WTC11 (cell line): ENCODE measurements at places on chromosomes 1 and 21. TPM values are rescaled to one million over a fixed set of nuclear protein-coding genes. Genes with fewer than 3 reads are reported as not detected.

Gene CBR3
- 4.2 to 12.9 TPM (median 5.2 TPM) in 3 replicates for total RNA-seq

Gene FOXO6
- total RNA-seq: 5.4 to 7.4 TPM (median 7.0 TPM) in 3 replicates

DNA sequence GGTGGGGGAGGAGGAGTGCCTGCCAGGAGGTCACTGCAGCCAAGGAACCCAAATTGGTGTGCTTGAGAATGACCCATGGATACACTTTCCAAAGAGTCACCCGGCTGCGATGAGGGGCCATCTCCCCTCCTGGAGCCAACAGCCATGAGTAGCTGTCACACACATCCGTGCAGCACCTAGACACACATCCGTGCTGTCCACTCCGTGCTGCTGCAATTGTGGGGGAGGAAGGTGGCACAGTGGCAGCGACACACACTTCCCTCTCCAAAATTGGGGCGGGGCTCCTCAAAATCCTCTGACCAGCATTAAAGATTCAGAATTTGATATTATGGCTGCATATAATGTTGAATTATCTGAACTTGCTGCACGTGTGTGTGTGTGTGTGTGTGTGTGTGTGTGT is 15.8 kb downstream of the TP73 start:
- DNase-seq: peak; percentile 4

DNA sequence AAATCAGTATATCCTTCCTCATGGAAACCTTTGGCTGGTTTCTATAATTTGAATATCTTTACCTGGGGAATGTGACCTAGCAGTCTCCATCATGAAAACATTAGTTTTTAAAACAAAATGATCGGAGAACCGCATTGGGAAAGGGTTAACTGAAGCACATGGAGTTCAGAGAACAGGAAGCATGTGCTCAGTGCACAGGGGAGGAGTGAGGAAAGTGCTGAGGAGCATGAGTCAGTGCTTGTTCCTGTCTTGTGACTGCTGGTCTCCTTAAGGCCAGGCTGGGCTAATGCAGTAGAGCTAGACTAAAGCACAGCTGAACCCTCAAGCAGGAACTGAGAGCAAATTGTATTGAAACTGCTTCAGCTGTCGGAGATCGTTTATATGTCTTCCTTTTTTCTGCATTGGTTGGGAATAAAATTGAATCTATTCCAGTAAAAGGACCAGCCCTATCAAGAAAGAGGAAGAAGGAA is 5.8 kb downstream of the IFI16 start:
- DNase-seq: no peak

- DNase-seq: no peak
Observed at GRCh38 chr1:5904551-5904950, 87.7 kb downstream of the NPHP4 start.

GRCh38 chr1:59879574-59879973 is 47.0 kb downstream of the CYP2J2 start:
- peak; percentile 73 for DNase-seq

DNA sequence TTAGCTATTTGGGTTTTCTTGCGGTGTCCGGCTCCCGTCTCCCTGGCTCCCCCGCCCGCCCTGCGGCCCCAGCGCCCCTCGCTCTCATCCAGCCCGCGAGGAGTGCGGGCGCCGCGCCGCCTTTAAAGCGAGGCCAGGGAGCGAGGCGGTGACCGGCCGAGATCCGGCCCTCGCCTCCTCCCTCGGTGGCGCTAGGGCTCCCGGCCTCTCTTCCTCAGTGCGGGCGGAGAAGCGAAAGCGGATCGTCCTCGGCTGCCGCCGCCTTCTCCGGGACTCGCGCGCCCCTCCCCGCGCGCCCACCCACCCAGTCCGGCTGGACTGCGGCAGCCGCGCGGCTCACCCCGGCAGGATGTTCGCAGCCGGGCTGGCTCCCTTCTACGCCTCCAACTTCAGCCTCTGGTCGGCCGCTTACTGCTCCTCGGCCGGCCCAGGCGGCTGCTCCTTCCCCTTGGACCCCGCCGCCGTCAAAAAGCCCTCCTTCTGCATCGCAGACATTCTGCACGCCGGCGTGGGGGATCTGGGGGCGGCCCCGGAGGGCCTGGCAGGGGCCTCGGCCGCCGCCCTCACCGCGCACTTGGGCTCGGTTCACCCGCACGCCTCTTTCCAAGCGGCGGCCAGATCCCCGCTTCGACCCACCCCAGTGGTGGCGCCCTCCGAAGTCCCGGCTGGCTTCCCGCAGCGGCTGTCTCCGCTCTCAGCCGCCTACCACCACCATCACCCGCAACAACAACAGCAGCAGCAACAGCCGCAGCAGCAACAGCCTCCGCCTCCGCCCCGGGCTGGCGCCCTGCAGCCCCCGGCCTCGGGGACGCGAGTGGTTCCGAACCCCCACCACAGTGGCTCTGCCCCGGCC is 492 bp downstream of the HLX start:
- DNase-seq: peak; percentile 41

Gene SERINC2
- 26.0 to 27.8 TPM (median 27.6 TPM) in 3 replicates for total RNA-seq

Gene ATAD3C
- 0.60 to 0.94 TPM (median 0.61 TPM) in 3 replicates for total RNA-seq

Gene S100A5
- total RNA-seq: not detected in 3 replicates

Gene TENT5C
- 1.1 to 1.4 TPM (median 1.1 TPM) in 3 replicates for total RNA-seq

Gene RNF207
- 9.2 to 14.0 TPM (median 12.9 TPM) in 3 replicates for total RNA-seq

Gene ZNF678
- total RNA-seq: 26.4 to 28.9 TPM (median 28.3 TPM) in 3 replicates

Gene CA6
- 0.11 TPM in 1 of 3 replicates, not detected in the others for total RNA-seq

Gene VWA5B1
- 1.1 to 1.5 TPM (median 1.4 TPM) in 3 replicates for total RNA-seq
